ENCODE measurements at places on chromosomes 2 and 18.

- DNase-seq = no peak
Observed at GRCh38 chr18:31647127-31647753, 37.1 kb downstream of the B4GALT6 start.

GRCh38 chr18:54268751-54269150 lies 566 bp upstream of the POLI start:
- no peak for DNase-seq

- DNase-seq = no peak
Observed at GRCh38 chr18:54787616-54788015, 40.7 kb upstream of the RAB27B start.

DNA sequence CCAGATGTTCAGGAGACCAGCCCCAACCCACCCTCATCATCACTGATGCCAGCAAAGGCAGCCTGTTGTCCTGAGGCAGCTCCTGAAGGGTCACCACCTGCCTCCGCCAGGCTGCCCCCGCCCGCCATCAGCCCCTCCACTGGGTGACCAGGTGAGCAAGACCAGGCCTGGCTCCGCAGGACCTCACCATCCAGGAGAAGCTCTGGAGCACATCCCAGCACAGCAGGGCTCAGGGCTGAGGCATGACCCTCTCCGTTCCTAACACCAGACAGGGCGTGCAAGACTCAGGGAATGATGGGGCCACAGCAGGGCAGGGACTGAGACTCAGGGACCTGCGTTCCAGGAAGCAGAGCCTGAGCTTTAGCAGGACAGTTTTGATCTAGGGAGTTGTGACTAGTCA lies 218.8 kb upstream of the RAB6C start:
- no peak for DNase-seq

DNA sequence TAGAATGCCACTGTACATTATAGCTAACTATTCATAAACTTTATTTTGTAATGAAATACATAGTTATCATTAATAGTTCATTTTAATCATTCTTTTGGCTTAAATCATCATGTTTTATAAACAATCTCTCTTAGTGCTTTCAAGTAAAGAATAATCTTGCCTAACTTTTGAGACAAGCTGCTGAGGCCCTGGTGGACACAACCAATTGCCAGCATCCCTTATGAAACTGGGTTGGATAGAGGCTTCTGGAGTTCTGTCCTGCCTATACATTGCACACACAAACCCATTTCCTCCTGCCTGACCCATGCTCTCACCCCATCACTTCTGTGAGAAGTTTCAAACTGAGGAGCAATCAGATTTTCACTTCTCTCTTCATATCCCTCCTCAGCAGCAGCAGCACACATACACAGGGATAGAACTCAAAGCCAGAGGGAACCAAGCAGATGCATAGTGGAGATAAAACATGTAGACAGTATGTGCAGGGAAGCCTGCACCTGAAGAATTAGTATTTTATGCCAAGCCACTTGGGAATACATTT lies 450.0 kb upstream of the SLC14A2 start:
- DNase-seq = no peak

DNA sequence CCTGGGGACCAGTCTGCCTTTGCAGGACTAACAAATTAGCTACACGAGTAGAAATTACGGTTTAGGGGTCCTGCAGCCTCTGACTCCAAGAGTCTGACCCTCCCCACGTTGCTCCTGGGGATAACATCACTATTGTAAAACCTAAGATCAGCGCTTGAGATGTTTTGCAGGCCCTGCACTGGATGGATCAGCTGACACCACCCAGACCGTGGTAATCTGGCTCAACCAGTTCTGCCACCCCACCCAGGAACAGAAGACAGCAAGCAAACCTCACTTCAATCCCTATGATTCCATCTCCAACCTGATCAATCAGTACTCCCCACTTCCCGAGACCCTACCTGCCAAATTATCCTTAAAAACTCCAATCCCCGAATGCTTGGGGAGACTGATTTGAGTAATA lies 31.7 kb downstream of the NGEF start:
- DNase-seq = no peak

DNA sequence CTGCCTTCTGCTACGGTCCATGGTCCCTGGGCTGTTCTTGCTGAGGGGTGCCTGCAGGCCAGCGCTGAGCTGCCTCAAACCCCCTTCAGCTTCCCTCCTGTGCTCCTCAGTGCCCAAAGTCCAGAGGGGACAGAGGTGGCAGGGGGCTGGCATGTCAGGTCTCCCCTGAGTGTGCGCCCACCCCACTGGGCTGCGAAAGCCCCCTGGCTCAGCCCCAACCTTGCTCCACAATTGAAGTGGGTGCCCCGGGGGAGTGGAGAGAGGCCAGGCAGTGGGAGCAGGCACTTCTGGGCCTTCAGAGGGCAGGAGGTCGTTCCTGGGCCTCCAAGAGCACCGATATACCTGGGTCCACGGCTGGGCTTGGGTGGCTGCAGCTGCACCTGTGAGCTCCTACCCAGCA lies 548.7 kb upstream of the FAM98A start:
- no peak for DNase-seq

Measured in stimulated activated CD4-positive, alpha-beta T cell treated with anti-CD3 and anti-CD28 coated beads, Interleukin-1b, Interleukin-23, amount 100 ng/mL, for 1 hour (primary cell).